HepG2 (cell line): ENCODE measurements at places on chromosomes 3 and 15. TPM values are rescaled to one million over a fixed set of nuclear protein-coding genes. Genes with fewer than 3 reads are reported as not detected.

DNA sequence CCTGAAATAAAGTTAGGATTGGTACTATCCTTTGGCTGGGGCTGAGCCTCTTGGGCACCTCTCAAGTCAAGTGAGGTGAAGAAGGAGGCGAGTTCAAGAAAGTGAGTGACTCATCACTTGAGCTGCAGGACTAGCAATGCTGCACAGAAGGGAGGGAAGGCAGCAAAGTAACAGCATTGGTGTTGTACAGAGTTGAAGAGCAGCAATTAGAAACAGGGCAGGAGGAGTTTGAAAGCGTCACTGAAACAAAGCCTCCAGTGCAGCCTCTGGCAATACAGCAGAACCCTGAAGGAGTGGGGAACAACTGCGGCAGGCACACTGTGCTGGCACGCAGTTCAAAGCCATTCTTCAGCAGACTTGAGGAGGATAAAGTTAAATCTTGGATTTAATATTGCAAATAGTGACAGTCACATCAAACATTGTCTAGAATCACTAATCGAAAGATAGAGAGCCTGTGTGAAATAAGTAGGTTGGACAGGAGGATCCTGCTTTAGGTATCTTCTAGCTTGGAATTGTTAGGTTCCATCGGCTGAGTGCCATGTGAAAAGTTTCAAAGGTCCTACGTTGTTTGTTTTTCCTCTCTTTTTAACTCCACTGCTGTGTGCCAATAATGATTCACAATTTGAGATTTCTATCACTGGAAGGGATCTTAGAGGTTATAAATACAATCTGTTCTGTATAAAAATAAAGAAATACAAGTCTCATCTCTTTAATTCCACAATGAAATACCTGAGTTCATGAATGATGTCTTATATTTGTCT is 479.8 kb downstream of the NAALADL2 start:
- H3K27me3 ChIP-seq, result no peaks in the 10 kb centered on the region
- no peaks in the 10 kb centered on the region for H3K36me3 ChIP-seq
- H3K27ac ChIP-seq, result no peak overlapping the region
- no peak for DNase-seq
- H3K4me3 ChIP-seq, result no peak overlapping the region
- no peaks in the 10 kb centered on the region for H3K4me1 ChIP-seq

DNA sequence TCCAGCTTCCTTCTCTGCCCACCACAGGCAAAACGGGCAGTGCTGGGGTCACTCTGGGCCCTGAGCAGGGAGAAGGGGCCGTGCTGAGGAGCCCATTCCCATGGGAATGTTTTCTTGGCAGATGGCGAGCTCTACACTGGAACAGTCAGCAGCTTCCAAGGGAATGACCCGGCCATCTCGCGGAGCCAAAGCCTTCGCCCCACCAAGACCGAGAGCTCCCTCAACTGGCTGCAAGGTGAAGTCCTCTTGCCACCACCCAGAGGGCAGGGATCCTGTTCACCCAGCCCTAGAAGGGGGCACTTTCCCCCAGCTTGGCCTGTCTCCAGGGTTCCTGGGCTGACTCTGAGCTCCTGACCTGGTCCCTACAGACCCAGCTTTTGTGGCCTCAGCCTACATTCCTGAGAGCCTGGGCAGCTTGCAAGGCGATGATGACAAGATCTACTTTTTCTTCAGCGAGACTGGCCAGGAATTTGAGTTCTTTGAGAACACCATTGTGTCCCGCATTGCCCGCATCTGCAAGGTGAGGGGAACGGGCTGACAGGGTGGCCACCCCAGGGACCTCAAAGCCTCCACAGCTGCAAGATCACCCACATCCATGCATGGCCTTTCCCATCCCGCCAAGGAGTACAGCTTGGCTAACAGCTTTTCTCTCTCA is 12.4 kb downstream of the CIB1 start:
- no peaks in the 10 kb centered on the region for H3K27me3 ChIP-seq
- H3K4me3 ChIP-seq, result no peak overlapping the region
- H3K27ac ChIP-seq, result no peak overlapping the region
- H3K36me3 ChIP-seq, result peaks cover 13% of the 10 kb centered on the region

ROBO2 gene
- polyA plus RNA-seq, result not detected in 2 replicates

IMPG2 gene
- 0.03 and 0.07 TPM in 2 replicates for polyA plus RNA-seq

TUBGCP4 gene
- 15.0 and 15.1 TPM in 2 replicates for polyA plus RNA-seq
